ENCODE measurements at places on chromosomes 11 and 22.

DNA sequence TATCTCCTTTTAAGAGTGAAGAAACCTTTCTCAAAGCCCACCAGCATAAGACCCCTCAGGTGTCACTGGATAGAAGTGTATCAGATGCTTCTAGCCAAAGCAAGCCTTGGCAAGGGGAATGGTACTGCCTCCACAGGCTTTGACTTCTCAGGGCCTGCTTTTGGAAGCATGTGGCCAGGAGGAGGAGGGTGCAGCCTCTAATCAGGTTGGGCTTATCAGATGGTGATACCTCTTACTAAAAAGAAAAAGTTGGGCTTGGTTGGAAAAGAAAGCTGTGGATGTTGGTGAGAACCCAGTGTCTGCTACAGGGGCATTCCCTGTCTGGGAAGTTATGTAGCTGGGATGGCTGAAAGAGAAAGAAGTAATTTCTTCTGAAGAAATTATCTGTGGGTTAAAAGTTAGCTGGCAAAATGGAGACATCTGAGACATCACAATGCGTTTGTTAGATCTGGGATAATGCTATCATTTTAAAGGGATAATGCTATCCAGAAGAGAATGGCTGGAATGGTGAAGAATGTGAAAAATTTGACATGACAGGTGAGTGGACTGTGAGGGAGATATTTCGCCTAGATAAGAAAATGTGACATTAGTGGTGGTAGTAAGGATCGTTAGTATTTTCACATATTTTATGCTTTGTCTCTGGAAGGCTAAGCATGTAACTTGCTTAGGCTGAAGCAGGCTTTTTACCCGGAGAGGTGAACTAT, 7.2 kb downstream of the APLP2 start:
- no peak for DNase-seq

GRCh38 chr11:124150684-124151083, 32.5 kb upstream of the OR10D3 start:
- DNase-seq = no peak

GRCh38 chr11:131534611-131535010, 164.2 kb downstream of the NTM start:
- DNase-seq = no peak

- no peak for DNase-seq
Observed at GRCh38 chr11:114010931-114011330, 36.0 kb downstream of the HTR3A start.

DNA sequence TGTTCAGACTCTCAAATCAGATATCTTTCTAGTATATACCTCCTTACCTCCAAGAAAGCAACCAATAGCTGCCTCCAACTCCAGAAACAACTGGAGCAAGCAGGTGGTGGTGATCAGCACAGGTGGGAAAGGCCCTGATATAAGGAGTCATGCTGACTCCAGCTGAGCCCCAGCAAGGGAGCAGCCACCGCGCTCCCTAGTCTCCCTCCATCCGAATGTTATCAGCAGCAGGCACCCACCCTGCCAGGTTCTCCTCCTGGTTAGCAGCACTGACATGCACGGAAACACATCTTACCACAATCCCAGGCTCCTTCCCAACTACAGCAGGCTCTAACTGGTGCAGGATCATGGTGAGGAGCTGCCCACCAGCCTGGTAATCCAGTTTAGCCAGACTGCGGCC, 18.5 kb upstream of the STK33 start:
- DNase-seq = no peak

GRCh38 chr22:25113316-25113721, 86.3 kb upstream of the CRYBB3 start:
- DNase-seq = no peak

- DNase-seq = no peak
Observed at GRCh38 chr11:29119116-29119515, 897.7 kb downstream of the KCNA4 start.

GRCh38 chr11:95884376-95884775, 39.5 kb downstream of the MTMR2 start:
- DNase-seq = no peak

DNA sequence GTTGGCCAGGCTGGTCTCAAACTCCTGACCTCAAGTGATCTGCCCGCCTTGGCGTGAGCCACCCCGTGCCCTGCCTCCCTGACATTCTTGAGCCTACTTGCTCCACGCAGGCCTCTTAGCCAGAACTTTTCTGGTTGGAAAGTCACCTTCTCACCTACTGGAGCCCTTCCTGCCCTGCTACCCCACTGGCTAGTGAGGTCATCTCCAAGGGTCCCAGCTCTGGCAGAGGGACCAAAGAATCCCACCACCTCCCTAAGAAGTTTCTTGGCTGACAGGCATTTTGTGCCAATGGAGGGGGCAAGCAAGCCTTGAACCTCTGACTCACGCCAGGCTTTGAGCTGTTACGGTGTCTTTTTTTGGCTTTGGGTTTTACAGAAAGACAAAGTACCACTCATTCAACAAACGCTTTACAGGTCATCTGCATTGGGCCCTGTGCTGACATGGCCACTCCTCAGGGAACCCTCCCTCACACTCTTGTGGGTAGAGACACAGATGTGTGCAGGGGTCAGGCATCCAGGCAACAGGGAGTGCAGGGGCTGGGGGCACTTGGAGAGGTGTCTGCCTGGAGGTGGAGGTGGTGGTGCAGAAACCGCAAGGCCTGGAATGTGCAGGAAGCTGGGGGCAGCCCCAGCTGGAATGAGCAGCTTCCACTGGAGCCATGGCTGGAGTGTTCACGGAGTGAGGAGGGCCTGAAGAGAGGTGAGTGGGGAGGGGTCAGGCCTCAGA, 27.1 kb upstream of the WNT11 start:
- DNase-seq = no peak

- DNase-seq = no peak
Observed at GRCh38 chr11:94593030-94593429, 25.9 kb downstream of the PIWIL4 start.

Data from left ventricle myocardium inferior (tissue), 1 donor.